Femur (tissue), 1 donor: ENCODE measurements at places on chromosomes 1 and 21.
A peak's percentile ranks its signal among the peaks of the same experiment; 100 is the strongest.

DNA sequence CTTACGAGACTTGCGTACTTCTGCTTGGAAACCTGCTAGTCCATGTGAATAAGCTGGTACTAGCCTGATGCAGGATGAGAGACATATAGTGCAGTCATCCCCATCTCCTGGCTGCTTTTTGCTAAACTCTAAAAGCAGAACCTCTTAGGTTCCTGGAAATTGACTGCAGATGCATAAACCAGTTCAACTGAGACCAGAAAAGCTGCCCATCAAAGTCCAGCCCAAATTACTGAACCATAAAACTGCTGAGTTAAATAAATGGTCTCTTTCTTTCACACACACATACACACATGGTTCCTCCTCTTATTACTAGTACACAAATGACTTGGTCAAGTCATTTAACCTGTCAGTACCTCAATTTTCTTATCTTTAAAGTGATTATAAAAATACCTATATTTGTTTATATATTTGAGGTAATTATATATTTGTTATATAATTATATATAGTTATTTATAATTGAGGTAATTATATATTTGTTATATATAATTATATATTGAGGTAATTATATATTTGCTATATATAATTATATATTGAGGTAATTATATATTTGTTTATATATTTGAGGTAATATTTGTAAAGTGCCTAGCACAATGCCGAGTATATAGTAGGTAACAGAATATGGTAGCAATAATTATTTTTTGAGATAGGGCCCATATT is 25.2 kb upstream of the RABGAP1L start:
- DNase-seq = no peak

GRCh38 chr1:107401704-107402103 is 260.9 kb downstream of the NTNG1 start:
- DNase-seq = no peak

GRCh38 chr1:171912509-171913175 is 71.3 kb downstream of the DNM3 start:
- no peak for DNase-seq

- DNase-seq = peak; percentile 60
Observed at GRCh38 chr1:3323021-3323795, 131.3 kb upstream of the ARHGEF16 start.

- DNase-seq = no peak
Observed at GRCh38 chr1:188463919-188464318, 1635.2 kb downstream of the PLA2G4A start.

DNA sequence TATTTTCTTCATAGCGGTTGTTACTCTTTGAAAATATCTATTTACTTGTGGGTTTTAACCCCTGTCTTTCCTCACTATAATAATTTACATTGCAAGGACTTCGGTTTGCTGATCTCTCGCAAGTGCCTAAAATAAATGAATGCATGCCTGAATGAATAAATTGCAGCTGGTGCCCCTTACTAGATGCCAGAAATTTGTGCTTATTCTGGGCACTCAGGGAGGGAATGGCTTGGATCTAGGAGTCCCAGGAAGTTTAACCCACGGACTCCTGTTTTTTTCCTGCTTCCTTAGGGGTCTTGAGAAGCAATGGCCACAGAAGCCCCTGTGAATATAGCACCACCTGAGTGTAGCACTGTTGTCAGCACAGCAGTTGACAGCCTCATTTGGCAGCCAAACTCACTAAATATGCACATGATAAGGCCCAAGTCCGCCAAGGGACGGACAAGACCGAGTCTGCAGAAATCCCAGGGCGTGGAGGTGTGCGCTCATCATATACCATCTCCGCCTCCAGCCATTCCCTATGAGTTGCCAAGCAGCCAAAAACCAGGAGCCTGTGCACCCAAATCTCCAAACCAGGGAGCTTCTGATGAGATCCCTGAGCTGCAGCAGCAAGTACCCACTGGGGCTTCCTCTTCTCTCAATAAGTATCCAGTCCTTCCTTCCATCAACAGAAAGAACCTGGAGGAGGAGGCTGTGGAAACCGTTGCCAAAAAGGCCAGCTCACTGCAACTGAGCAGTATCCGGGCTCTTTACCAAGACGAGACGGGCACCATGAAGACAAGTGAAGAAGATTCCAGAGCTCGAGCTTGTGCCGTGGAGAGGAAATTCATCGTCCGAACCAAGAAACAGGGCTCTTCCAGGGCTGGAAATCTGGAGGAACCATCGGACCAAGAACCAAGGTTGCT is 4.2 kb upstream of the PLA2G2C start:
- no peak for DNase-seq

DNA sequence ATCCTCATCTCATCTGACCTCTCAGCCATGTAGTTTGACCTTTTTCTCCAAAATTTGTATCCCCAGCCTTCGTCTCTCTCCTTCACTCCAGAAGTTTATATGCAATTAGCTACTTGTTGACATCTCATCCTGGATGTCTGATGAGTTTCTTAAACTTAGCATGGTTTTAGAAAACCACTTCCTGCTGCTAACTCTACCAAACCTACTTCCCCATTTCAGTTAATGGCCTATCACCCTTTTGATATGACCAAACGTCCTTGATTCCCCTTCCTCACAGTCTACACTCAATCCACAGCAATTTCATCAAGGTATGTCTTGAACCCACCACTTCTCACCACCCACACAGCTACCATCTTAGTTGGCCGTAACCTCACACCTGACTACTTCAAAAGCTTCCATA is 121.9 kb downstream of the LRRC40 start:
- no peak for DNase-seq

- no peak for DNase-seq
Observed at GRCh38 chr1:185520188-185520920, 203.3 kb upstream of the IVNS1ABP start.

DNA sequence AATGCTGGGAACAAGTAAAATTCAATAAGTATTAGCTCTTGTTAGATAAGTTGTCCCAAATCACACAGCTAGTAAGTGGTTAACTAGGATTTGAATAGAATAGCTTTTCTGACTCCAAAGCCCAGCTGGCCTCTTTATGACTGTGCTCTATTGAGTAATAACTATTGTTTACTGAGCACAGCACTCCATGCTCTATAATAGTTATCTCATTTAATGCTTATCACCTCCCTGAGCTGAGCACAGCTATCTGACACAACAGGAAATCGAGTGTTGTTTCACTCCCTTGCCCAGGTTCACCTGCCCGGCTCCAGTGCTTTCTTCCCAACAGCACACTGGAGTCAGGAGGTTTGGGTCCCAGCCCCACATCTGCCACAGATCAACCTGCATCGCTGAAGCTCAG is 38.8 kb upstream of the STMN1 start:
- no peak for DNase-seq

GRCh38 chr1:116097626-116098025 is 13.6 kb upstream of the MAB21L3 start:
- no peak for DNase-seq

- no peak for DNase-seq
Observed at GRCh38 chr1:88150330-88150729, 533.7 kb upstream of the PKN2 start.

GRCh38 chr1:99676876-99677275 is 31.0 kb downstream of the PALMD start:
- DNase-seq = no peak

GRCh38 chr1:116760487-116760886 is 6.3 kb downstream of the CD2 start:
- DNase-seq = no peak

DNA sequence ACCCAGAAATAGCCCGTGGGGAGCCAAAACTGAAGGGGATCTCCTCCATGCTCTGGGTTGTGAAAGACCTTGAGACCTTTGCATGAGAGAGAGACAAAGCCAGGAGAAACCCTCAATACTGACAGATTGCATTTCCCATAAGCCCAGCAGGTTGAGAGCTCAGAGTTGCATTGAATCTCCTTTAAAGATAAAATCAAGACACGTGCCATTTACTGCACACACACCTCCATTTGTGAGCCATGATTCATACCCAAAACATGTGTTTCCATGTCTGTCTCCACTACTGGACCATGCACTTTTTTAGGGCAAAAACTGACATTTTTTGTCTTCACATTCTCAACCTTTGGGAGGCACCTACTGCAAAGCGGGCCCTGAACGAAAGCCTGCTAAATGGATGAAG is 144.0 kb upstream of the NRIP1 start:
- DNase-seq = no peak
